Stimulated activated CD8-positive, alpha-beta memory T cell treated with anti-CD3 and anti-CD28 coated beads, Interleukin-4, amount 100 ng/mL, for 24 hours (primary cell): ENCODE measurements at places on chromosomes 3 and 15.

DNA sequence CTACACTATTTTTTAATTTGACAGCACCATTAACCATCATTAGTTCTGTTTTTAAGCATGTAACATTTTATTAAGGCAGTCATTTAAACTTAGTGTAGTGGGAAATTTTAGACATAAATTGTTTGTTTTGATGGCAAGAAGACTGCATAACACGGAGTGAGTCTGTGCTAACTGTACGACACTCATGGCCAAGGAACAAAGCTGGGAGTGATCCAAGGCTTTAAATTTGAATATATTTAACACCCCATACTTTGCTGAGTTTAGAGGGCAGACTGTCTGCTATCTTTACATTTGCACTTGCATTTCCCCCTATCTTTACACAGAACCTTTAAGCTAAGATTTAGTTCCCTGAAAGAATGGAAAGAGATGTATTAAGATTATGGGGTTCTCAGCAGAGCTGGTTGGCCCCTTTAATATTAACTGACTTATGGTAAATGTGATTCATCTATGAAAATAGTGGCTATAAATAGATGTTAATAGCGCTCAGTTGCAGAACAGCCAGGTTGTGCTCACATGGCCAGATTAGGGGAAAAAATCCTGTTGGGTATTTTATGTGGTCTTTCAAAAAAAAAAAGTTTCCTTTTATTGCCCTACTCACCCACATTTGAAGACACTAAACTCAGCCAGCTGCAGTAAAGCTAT lies 120.7 kb downstream of the CMSS1 start:
- no peak for DNase-seq

GRCh38 chr3:43691120-43691995 lies 620 bp downstream of the ABHD5 start:
- peak; percentile 12 for DNase-seq

DNA sequence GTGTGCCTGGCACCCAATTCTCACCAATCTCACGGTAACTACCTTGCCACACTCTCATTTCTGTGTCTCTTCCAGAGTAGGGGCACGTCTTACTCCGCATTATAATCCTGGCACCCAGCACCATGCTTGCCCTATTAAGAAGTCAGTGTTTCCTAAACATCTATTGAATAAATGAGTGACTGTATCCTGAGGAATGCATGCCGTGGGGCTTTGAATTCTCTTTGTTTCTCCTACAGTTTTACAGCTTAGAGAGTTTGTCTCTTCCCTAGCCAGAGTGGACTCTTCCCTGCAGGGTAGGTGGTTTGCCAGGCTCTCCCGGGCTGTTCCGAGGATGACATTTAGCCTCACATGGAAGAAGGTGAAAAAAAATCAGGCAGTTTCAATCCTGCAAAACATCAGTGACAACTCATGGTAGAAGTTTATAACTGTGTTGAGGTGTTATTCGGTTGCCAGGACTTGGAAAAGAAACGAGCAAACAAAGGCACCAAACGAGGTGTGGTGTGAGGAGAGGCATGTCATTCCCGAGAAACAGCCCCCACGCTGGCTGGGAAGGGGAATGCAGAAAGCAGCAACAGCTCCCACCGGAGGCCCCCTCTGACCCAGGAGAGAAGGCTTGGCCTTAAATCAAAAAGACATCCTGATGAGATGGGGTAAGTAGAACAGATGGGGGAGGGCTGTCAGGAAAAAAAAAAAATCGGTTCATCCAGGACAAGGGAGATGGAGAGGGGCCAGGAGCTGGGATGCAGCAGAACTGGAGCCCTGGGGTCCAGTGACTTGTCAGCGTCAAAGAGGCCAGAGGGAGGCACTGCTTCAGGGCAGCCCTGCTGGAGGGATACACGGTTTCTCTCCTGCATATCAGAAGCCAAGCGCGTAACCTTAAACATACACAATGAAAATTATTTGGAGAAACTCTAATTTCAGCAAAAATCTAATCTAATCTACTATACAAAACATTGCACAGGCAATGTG lies 168.4 kb upstream of the ARRDC4 start:
- DNase-seq: no peak

DNA sequence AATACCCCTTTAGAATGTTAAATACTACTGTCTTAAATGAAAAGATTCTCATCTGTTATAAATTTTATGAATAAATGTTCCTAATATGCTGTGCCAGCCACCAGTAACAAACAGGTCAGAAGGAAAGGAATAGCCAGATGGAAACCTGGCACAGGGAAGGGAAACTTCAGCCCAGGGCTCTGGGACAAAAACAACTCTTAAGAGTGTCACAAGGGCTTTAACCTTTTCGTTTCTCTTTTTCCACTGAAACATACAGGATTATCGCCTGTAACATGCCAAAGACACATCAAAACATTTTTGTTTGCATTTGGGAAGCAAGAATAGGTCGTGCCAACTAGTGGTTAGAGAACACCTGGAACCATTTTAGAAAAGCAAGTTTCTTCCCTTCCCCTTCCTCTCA lies 109.0 kb upstream of the NEDD4 start:
- no peak for DNase-seq

DNA sequence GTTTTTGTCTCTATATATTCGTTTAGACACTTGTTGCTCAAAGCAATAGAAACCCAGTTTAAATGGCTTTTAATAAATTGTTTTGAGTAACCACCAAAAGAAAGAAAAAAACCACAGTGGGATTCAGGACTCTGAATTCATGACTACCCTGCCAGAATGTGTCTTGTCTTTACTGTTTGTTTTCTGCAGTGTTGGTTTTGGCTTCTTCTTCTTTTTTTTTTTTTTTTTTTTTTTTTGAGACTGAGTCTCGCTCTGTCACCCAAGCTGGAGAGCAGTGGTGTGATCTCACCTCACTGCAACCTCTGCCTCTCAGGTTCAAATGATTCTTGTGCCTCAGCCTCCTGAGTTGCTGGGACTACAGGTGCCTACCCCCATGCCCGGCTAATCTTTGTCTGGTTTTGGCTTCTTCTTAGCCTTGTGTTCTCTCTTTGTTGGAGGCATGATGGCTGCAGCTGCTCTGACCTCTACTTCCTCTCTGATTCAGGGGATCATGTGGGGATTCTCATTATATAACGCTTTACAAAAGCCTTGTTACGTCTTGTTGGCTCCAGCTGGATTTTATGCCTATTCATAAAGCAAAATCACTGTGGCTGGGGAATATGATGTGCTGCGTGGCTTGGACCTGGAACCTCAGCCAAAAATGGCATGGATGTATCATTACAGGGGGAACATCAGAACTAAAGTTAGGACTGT lies 54.0 kb downstream of the PLS1 start:
- no peak for DNase-seq

DNA sequence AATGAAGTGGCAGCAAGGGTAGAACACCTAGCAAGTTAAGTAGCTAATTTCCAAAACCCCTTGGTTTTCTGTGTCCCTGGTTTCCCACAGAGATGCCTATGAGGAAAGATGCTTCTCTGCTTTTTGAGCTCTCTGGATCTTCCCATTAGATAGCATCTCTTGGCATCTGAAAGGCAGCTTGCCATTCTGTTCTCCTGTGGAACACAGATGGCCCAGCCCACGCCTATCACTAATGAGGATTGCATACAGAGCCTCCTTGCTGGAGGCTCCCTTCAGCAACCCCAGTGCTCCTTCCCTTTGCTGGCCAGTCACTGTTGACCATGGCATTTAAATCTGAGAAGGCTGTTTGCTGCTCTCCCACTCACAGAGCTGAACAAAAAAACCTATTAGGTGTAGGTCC lies 34.4 kb upstream of the ETV5 start:
- no peak for DNase-seq

DNA sequence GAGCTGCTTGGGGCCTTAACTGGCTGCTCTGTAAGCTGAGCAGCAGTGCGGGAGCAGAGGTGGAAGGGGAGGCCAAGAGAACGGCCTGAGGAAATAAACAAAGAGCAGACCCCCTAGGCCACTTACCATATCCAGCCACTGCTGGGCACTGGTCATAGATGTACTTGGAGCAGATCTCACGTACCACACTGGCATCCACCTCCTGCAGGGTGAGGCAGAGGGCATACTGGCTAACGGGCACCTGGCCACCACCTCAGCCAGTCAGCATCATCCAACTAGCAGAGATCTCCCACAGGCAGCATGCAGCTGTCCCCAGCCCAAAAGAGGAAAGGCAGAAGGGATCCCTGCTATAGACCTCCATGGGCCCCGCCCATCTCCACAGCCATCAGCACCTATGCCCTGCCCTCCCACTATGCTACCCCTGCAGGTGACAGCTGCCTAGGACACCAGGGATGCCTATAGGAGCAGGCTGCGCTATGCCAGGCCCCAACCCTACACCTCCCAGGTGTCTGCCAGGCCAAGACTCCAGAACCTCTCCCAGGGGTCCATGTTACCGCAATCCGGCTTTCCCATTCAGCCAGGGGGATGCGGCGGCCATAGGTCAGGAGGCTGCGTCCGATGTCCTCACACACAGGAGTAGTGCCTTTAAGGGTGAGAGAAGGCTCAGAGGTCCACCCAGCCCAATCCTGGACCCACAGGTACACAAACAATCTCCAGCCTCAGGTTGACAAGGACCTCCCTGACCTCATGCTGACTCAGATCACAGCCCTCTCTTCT lies 4.6 kb upstream of the COL7A1 start:
- no peak for DNase-seq

DNA sequence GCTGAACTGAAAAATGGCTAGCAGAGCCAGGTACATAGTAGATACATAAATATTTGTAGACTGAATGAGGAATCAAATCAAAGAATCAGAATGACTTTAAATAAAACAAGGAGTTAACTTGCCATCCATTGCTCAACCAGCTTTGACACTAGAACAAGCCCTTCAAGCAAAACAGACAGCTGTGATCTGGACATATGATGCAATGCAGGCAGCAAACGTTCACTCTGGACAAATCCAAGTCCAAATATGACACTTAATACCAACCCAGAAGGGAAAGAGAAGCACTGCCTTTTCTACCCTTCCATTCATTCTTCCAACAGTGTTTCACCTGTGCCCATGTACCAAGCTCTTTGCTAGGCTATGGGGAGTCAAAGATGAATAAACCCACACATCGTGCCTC lies 4.5 kb downstream of the THRB start:
- no peak for DNase-seq

GRCh38 chr3:36866368-36866767 lies 78.5 kb downstream of the TRANK1 start:
- no peak for DNase-seq

GRCh38 chr15:71094137-71094536 lies 21.1 kb upstream of the THSD4 start:
- no peak for DNase-seq

GRCh38 chr3:138492980-138493675 lies 58.7 kb downstream of the ESYT3 start:
- DNase-seq: no peak

DNA sequence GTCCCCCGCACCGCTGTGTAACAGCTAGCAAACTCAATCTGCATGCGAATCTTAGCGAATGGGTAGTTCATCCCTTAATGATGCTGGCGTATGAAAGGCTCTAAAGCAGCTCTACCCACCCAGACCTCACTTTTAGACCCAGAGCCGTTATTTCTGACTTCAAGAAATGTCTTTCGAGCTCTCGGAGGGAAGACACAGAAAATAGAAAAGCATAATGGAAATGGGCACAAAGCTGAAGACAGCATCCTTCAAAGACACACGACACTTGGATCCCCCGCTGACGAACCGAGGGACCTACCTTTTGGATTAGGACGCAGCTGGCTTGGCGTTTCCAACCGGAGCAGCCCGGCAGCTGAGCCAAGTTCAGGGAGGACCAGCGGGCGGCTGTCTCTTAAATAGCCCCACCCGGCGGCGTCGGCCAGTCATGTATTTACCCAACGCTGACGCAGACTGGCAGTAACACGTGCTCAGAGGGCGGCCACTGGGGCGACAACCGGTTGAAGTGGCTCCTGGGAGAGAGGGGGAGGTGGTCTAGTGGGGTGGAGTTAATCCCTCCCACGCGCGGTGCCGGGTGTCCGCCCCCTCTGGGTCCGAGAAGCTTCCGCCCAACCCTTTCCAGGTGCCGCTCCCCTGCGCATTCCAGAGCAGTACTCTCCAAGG lies 1.5 kb downstream of the CCK start:
- peak; percentile 9 for DNase-seq

GRCh38 chr15:74960995-74961588 lies 4.5 kb upstream of the RPP25 start:
- no peak for DNase-seq

- DNase-seq: peak; percentile 20
These were observed 32.9 kb downstream of the ZBTB11 start for GRCh38 chr3:101643861-101644613.

DNA sequence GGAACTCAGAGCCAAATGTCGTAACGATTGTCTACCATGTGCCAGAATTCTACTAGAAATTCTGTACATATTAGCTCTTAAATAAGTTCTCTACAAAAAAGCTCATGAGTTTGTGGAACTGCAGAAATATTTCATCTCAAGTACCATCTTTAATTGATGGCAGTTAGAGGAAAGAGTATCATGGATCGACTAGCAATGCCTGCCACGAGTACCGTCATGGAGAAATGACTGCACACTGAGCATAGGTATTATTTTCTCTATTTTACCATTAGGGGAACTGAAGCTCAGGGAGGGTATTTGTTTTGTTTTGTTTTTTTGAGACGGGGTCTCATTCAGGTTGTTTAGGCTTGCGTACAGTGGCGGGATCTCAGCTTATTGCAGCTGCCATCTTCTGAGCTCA lies 2.8 kb downstream of the RPUSD3 start:
- DNase-seq: no peak

- no peak for DNase-seq
These were observed 194.7 kb downstream of the SQOR start for GRCh38 chr15:45829336-45830153.

- no peak for DNase-seq
These were observed 63.5 kb downstream of the CHRD start for GRCh38 chr3:184443364-184443763.

DNA sequence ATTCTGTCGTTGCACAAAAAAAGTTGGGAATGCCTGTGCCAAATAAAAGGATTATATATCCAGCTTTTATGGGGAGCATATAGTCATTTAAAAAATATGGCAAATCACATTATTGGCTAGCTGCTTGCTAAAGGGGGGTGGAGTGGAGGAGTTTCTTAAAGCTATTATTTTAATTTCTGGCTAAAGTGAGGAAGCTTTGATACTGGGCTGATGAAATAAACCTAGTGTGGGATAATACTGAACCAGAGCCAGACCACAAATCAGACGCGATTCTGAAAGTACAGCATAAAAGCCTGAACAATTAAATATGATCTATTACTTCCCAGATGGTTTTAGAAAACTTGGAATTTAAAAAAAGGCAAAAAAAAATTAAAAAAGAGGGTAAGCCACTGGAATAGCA lies 14.4 kb downstream of the POLR2M start:
- DNase-seq: no peak

DNA sequence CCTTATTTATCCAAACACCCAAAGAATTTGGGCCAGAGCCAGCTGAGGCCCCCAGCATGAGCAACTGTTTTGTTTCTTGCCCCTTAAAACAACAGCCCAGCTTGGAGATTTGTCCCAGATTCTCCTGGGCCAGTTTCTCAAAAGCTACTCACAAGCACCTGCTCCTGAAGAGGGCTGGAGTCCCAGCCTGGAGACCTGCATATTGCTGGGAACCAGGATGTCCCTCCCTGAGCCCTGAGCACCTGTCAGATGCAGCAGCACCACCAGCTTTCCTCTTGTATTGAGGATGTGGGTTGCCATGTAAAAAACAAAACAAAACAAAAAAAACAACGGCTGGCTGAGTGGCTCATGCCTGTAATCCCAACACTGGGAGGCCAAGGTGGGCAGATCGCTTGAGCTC lies 7.0 kb upstream of the RFT1 start:
- DNase-seq: no peak
